ENCODE measurements at places on chromosomes 4 and X.

DNA sequence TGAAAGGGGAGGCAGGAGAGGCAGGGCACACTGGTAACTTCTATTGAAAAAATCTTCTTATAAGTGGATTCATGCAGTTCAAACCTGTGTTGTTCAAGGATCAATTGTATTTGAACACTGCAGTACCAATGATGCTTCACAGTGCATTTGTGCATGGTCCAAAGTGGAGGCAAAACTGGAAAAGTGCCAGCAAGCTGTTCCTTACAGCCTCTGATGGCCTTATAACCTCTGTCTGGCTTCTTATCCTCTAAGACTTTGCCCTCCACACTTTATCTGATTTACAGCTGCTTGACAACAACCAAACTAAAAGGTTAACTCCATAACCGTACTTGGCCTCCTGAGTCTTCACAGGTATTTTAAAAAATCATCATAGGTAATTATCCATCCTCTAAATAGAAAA lies 40.4 kb downstream of the MAGEB17 start:
- no peak for DNase-seq

GRCh38 chrX:22122510-22122909 lies 90.4 kb downstream of the PHEX start:
- no peak for DNase-seq

- DNase-seq: no peak
Observed at GRCh38 chr4:135492439-135492838, 1290.8 kb upstream of the PABPC4L start.

DNA sequence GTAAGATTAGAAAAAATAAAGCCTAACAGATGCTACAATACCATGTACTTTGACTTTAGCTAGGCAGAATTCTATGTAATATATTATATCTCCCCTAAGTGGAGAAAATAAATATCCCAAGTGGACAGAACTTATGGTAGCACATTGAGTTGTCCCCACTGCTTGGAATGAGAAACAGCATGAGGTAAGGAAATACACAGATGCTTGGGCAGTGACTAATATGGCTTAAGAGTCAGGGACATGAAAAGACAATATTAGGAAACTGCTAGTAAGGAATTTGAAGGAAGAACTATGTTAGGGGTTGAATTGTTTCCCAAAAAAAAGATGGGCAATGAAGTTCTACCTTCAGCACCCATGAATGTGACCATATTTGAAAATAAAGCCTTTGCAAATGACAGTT lies 2265.1 kb downstream of the PCDH7 start:
- DNase-seq: no peak

DNA sequence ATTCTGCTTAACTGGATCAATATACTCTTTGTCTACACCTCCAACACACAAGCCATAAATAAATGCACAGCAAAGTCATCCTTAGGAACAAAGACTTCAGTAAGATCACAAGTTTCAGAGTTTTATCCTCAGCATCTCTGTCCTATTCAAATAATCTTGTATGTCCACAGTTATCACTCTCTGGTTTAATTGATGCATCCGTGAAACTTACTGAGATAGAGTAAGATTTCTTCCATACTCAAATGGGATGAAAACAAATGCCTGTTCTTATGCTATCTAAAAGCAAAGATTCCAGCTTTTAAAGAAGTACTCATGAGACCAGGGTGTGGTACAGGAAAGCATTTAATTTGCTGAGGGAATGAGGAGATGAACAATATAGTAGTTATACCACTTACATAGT lies 184.6 kb upstream of the SLC7A11 start:
- no peak for DNase-seq

DNA sequence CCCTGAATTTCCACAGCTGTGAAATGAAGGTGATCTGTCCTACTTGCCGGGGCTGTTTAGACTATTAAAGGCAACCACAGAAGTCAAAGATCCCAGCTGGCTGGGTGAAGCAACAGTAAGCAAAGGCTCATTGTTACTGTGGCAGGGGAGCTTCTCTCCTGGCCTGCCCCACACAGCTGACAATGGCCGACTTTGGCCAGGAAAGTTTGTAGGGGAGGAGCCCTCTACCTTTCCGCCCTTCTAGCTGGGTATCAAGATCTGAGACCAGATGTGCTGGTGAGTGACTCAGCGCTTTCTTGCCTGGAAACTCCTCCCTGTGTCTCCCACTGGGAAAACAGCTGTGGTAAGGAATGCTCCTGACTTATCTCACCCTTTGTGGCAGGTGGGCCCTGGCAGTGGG lies 21.1 kb downstream of the RASSF6 start:
- DNase-seq: no peak

GRCh38 chr4:13601048-13601447 lies 26.5 kb downstream of the BOD1L1 start:
- no peak for DNase-seq

DNA sequence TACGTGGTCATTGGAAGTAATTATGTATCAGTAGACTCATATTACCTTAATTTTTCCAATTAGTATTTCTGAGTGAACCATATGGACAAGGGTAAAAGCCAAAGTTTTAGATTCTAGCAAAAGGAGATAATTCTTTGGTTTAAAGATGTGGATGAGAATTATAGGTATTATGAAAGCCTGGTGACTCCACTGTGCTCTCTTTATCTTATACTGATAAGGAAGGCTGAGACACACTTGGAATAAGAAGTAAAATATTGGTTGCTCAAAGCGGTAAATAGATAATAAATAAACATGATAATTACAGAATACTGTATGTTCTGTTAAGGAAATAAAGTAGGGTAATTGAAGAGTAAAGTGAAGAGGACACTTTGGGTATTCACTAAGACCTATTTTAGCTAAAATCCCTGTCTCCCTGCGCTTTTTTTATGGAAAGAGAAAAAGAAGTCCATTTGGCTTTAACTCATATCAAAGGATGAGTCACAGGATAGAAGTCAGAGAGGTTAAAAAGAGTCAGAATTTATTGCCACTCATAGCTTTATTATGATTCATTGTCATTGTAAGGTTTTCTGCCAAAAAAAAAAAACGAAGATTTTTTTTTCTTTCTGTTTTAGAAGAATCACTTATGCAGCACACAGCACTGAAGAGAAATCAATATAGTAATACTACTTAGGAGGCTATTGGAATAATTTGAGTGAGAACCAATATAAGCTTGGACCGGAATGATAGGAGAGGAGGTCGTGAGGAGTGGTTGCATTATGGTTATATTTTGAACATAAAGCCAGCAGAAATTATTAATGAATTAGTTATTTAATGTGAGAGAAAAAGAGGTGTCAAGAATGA lies 2463.1 kb downstream of the ARAP2 start:
- no peak for DNase-seq

GRCh38 chrX:110310000-110310790 lies 7.7 kb downstream of the AMMECR1 start:
- no peak for DNase-seq

DNA sequence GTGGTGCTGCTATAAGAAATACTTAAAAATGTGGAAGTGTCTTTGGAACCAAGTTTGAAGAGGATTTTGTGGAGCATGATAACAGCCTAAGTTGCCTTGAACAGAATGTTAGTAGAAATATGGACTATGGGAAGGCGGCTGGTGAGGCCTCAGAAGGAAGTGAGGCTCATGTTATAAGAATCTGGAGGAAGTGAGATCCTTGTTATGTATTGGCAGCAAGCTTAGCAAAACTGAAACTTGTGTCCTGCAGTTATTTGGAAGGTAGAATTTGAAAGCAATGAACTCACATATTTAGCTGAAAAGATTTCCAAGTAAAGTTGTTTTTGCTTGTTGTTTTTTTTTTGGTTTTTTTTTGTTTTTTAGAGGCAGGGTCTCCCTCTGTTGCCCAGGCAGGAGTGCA lies 13.6 kb upstream of the MED14 start:
- DNase-seq: no peak

DNA sequence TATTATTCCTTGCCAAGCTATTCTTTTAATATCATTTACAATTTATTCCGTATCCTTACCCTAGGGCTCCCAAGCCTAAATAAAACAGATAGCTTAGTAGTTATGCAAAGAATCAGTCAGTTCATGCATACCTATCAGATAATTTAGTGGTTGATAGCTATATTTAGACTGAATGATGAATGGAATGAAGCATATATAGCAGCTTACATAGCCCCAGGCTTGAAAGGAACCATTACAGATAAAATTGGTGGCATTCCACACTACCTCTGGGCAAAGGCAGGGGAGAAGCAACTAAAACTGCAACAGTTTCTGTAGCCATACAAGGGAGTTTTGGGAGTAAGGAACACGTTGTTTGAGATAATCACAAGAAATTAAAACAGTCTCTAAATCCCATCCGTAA lies 2.7 kb downstream of the ACE2 start:
- no peak for DNase-seq

DNA sequence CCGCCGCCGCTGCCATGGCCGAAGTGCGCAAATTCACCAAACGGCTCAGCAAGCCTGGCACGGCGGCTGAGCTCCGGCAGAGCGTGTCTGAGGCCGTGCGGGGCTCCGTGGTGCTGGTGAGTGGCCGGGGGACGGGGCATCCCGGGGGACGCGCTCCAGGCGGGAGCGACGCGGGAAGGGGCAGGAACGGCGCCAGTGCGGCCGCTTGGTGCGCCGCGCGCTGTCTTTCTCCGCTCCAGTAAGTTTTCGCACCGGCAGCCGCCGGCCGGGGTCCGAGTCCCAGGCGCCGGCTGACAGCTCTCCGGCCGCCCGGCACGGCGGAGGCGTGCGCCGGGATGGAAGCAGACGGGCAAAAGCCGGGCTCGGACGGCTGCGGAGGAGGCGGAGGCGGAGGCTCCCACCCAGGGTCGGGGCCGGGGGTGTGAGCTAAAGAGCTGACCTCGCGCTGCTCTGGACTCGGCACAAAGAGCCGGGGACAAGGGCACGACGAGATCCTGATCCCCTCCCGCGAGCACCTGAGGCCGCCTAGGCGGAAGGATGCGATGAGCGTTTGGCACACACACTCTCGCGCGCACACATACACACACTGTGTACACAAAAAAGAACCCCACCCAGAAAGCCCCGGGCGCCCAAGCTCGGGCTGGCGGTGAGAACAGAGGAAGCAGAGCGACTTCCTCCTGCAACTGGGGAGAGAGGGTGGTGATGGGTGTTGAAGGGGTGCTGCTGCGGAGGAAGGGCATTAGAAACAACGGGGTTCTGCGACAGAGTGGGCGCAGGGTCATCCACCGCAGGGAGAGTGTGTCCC lies 545 bp downstream of the DOCK11 start:
- DNase-seq: peak; percentile 14

- DNase-seq: no peak
Observed at GRCh38 chrX:27966492-27966891, 14.8 kb downstream of the DCAF8L1 start.

GRCh38 chr4:51870441-51871188 lies 27.7 kb downstream of the DCUN1D4 start:
- no peak for DNase-seq

DNA sequence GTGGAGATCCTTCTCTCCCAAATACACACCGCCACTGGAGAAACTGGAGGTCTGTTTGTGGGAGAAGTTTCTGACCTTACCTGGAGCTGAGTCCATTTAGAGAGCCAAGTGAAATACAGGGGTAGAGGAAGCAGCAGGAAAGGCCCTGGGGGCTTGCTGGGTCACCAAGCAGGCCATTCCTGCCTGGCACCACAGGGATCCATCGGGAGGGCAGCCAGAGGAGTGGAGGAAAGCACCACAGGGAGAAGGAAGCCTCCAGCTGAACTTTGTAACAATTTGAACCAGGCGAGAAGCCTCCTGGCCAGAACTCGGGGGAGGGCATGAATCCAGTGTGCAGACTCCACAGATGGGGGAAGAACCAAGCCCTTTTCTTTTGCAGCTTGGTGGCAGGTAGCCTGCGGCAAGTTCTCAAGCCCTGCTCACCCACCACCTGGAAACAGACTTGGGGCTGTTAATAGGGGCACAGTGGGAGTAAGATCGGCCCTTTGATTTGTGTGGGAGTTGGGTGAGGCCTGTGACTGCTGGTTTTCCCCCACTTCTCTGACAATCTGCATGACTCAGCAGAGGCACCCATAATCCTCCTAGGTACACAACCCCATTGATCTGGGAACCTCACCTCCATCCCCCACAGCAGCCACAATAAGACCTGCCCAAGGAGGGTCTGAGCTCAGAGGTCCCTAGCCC lies 94.6 kb downstream of the IRS4 start:
- no peak for DNase-seq

DNA sequence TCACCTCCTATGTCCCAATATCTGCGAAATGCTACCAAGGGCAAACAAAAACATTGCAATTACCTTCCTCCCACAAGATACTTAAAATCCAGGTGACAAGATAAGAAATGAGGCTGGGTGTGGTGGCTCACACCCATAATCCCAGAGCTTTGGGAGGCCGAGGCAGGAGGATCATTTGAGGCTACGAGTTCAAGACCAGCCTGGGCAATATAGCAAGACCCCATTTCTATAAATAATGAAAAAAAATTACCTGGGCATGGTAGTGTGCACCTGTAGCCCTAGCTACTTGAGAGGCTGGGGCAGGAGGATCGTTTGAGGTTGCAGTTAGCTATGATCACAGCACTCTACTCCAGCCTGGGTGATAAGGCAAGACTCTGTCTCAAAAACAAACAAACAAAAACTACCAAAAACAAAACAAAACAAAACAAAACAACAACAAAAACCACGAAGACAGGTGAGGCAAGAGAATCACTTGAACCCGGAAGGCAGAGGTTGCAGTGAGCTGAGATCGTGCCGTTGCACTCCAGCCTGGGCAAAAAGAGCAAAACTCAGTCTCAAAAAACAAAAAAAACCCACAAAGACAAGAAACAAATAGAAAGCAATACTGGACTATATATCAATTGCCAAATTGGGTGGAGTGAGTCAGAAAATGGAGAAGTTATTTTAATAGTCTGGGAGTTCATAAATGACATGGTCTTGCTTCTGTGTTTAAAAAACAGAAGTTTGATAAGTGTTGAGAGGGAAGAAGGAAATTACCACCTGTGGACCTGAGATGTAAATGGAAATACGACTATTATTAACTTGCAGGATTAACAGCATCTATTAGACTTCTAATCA lies 176.5 kb downstream of the FBXW7 start:
- no peak for DNase-seq

GRCh38 chr4:15848191-15848842 lies 70.2 kb downstream of the CD38 start:
- DNase-seq: no peak

DNA sequence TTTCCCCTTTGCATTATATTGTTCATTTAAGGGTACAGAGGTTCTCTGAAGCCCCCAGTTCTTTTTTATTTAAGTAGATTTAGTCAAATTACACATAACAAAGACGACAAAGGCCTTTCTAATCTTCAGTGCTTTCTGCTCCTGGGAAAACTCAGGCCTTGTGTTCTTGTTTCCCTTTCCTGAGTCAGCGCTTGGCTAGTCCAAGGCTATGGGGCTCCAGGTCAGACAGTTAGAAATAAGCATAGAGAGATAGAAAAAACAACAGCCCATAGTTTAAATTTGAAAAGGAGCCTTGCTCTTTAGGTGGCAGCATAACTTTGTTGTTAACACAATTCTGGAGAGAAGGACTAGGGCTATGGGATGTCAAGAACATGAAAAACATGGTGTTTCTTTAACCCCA lies 97.3 kb downstream of the PPP1R2C start:
- DNase-seq: no peak

All from stimulated activated CD8-positive, alpha-beta memory T cell treated with anti-CD3 and anti-CD28 coated beads, Interleukin-15, amount 100 ng/mL, for 24 hours (primary cell).